ENCODE measurements at places on chromosomes 2 and 18.

- no peak for DNase-seq
These were observed 147.0 kb downstream of the PPP1R1C start for GRCh38 chr2:182132605-182133004.

DNA sequence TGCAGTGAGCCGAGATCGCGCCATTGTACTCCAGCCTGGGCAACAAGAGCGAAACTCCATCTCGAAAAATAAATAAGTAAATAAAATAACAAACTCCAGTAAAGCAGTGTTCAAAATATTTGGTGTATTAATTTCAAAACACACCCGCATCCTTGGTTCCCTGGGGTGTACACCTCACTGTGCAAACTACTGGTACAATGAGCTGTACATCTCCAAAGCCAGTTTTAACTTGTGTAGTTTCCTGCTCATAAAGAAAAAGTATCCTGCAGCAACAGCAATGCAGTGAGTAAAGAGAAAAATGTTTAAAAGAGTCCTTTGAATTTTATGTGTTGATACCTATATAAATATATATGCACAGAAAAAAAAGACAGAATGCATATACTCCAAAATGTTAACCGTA lies 4.4 kb upstream of the NFE2L2 start:
- no peak for DNase-seq

DNA sequence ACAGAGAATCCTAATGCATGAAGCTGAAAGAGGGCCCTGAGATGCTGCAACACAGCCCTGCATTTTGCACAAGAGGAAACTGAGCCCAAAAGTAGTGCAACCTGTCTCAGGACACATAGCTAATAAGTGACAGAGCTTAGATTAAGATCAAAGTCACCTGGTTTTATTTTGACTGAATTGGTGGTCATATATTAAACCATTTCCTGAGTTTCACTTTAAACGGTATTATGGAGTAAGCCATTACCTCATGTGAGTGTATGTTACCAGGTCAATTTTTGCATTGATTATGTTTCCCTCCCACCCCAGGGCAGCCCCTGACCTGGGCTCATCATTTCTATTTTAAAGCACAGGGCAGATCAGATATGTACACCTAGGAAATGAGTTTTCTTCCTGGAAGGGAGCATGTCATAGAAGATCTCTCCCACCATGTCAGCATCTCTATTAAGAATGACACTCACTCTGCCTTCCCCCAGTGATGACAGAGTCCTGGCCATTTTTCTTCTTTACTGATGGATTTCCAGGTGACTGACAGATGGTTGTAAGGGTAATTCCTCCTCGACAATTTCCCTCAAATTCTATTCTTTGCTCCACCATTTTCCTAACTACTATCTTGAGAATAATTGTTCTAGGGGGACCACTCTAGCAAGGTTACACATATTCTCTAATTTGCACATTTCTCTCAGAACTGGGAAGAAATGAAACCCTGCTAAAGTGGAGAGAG lies 441.3 kb upstream of the SLC14A2 start:
- DNase-seq = no peak

GRCh38 chr18:62384068-62384467 lies 59.0 kb downstream of the TNFRSF11A start:
- no peak for DNase-seq

DNA sequence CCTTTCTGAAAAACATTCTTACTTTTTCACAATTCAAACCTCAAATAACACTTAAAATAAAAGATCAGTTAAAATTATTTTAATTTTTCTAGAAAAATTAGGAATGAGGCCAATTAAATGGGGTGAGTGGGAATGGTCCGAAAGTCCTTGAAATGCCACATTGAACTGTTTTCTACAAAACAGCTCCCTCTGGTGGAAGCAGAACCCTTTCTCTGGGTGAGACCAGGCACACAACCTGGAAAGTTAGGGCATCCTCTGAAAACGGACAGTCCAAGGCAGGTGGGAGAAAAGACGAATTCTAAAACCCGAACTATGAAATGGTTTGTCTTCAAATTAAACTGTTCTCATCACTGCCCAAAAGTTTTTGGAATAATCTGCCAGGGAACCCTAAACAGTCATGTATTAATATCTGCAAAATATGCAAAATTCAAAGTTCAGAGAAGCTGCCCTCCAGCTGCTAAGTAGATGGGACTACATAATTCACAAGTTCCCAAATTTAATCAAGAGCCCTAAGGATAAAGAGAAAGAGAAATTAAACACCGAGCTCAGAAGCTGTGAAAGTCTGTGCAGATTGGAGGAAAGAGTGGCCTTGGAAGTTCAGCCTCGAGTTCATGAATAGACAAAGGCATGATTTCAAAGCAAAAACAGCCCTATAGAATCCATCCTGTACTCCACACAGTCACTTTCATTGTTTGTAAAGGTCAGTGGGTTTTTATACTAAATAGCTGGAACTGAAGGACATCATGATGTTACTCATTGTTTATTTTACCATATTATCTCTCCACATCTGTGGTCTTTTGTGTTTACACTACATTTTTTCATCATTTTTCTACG lies 108.3 kb downstream of the PIEZO2 start:
- peak; percentile 16 for DNase-seq

DNA sequence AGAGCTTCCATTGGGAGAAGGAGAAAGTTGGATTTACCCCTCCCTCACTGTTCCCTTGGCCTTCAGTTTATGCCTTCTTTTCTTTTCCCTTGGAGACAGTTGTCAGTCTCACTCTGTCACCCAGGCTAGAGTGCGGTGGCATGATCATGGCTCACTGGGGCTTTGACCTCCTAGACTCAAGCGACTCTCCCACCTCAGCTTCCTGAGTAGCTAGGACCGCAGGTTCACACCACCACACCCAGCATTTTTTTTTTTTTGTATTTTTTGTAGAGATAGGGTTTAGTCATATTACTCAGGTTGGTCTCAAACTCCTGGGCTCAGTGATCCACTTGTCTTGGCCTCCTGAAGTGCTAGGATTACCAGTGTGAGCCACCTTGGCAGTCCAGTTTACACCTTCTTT lies 49.9 kb downstream of the SLC9A4 start:
- DNase-seq = no peak

Measured in MV-4-11 (cell line).